Right lobe of liver (tissue), 6 donors: ENCODE measurements at places on chromosomes 7 and 10.

GRCh38 chr10:85548034-85548433 is 818.6 kb downstream of the GRID1 start:
- no peak overlapping the region for H3K27ac ChIP-seq
- no peak overlapping the region for H3K4me3 ChIP-seq
- DNase-seq = peak; percentile 19
- no peaks in the 10 kb centered on the region for H3K4me1 ChIP-seq

GRCh38 chr7:135731-136645 is 56.4 kb upstream of the FAM20C start:
- H3K4me3 ChIP-seq = no peak overlapping the region
- no peaks in the 10 kb centered on the region for H3K4me1 ChIP-seq
- H3K36me3 ChIP-seq = no peaks in the 10 kb centered on the region
- DNase-seq = no peak

- H3K36me3 ChIP-seq = no peaks in the 10 kb centered on the region
- H3K27me3 ChIP-seq = no peaks in the 10 kb centered on the region
- H3K4me3 ChIP-seq = no peak overlapping the region
These were observed 26.2 kb upstream of the PRPF18 start for GRCh38 chr10:13560597-13560996.

DNA sequence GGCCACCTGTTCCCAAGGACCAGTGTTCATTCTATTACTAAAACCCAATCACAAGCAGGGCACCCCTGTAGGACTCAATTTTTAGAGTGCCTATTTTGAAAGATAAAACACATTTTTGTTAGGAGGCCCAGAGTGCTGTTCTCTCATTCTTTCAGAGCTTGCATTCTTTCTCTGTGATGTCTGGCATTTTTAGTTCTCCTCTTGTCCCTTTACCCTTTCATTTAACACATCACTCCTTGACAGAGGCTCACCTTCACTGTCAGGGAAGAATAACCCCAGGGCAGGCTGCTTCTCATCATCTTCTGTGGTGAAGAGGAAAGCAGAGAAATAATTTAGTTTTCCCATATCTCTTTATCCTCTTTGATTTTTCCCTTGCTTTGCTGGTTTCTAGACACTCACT is 73.9 kb downstream of the CHRM2 start:
- no peaks in the 10 kb centered on the region for H3K36me3 ChIP-seq
- no peaks in the 10 kb centered on the region for H3K27me3 ChIP-seq
- no peak for DNase-seq
- H3K27ac ChIP-seq = no peak overlapping the region
- H3K4me3 ChIP-seq = no peak overlapping the region
- H3K4me1 ChIP-seq = no peaks in the 10 kb centered on the region

GRCh38 chr10:13848520-13849445 is 262.0 kb downstream of the PRPF18 start:
- H3K27me3 ChIP-seq = no peaks in the 10 kb centered on the region
- no peak overlapping the region for H3K4me3 ChIP-seq
- no peak overlapping the region for H3K27ac ChIP-seq
- H3K4me1 ChIP-seq = peaks cover 5% of the 10 kb centered on the region
- DNase-seq = no peak

DNA sequence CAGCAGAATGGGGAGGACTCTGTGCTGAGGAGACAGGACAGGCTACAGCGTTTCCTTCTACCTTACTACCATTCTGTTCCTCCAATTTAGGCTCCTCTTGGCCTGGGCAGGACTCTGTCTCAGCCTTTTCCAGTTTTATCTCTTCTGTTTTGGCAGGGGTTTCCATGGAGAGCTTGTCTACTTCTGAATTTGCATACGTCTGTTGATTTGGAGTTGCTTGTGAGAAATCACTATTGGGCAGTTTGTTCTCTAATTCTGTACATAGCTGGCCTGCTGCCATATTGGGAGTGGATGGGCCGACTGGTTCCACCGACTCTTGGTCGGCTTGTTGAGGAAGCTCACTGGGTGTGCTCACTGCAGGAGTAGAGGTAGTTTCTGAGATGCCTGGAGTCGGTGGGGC is 136.8 kb downstream of the GALNT11 start:
- H3K36me3 ChIP-seq = peaks cover 77% of the 10 kb centered on the region
- DNase-seq = no peak
- no peaks in the 10 kb centered on the region for H3K27me3 ChIP-seq
- H3K4me1 ChIP-seq = no peaks in the 10 kb centered on the region
- no peak overlapping the region for H3K27ac ChIP-seq
